Suppressor macrophage (primary cell): ENCODE measurements at places on chromosomes 2 and 18.
A peak's percentile ranks its signal among the peaks of the same experiment; 100 is the strongest.

DNA sequence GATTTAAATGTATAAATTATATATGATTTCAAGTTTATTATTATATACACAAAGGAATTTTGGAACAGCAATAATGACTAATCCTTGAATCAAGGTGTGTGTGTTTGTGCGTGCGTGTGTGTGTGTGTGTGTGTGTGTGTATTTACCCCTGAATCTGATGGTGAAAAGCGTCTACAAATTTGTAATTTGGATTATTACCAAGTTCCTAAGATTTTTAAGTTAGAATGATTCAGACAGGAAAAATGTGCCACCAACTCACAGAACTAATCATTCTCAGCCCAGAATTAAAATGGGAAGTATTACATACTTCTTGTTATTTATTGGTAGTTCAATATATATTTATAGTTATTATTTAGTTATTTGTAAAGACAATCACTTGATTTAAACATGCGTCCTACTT lies 12.3 kb downstream of the CALCRL start:
- DNase-seq = no peak

DNA sequence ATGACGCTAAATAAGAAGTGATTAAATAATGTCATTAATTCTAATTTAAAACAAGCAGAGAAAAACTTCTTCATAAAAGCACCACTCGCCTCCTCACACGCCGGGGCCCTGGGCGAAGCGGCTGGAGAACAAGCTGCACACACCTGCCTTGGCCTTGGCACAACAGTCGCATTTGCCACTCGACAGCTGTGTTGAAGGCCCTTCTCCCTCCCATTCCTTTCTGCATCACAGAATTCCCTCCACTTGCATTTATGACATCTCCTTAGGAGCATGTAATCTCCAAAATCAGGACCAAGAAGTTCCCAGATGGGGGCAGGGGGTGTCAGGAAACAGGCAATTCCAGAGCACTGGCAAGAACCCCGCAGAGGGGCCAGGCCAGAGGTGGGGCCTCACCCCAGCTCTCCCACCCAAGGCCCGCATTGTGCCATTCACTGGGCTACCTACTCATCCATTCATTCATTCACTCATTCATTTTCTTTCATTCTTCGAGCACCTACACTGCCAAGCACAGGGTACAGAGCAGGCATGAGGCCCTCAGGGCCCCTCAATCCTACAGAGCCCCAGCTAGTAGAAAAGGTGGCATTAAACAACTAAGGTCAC lies 6.4 kb downstream of the HDAC4 start:
- no peak for DNase-seq

GRCh38 chr2:117825437-117825836 lies 10.9 kb downstream of the DDX18 start:
- no peak for DNase-seq

DNA sequence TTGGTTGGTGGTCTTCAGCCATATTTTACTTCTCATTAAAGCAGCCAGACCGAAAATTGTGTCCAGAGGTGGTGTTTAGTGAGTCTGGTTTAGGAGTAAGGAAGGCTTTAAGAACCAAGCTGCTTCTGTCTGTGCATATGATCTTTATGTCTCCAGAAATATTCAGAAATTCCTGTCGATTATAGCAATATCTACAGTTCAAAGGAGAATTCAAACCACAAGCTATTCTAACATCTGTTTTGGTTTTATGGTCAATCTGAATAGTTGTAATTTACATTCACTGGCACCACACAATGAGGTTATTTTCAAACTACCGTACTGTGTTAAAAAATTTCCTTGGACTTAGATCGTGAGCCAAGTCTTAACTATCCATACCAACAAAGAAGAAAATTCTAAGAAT lies 11.3 kb downstream of the UPP2 start:
- no peak for DNase-seq

GRCh38 chr2:216059233-216059834 lies 22.3 kb downstream of the PECR start:
- no peak for DNase-seq

DNA sequence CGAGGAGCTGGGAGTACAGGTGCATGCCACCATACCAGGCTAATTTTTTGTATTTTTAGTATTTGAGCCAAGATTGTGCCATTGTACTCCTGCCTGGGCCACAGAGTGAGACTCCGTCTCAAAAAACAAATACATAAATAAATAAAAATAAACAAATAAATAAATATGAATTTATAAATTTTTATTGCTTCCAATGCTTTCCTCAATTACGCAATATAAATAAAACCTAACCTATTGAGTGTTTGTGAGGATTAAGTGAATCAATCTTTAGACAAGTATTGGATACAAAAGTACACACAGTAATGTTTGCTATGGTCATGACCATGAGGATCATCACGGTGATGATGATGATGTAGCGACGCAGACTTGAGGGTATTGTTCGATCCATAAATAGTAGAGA lies 257.4 kb downstream of the ASXL3 start:
- DNase-seq = no peak

GRCh38 chr2:169714699-169715098 lies 18.9 kb upstream of the KLHL23 start:
- no peak for DNase-seq

- DNase-seq = peak; percentile 41
Measured at GRCh38 chr2:206084870-206085741, 868 bp downstream of the INO80D start.
